ENCODE measurements at places on chromosomes 3 and 15.

- no peak for DNase-seq
These were observed 10.2 kb downstream of the MBNL1 start for GRCh38 chr3:152278756-152279427.

- DNase-seq = no peak
These were observed at the start of gene C3orf80 for GRCh38 chr3:160225176-160226025. TSS of gene C3orf80 (plus strand) at chr3:160225422. CDS start at chr3:160225636, 214 bp downstream.

GRCh38 chr3:17233398-17233800 is 348.6 kb downstream of the PLCL2 start:
- peak; percentile 64 for DNase-seq

- DNase-seq = no peak
These were observed 127.4 kb downstream of the WDR76 start for GRCh38 chr15:43954181-43954621.

- DNase-seq = peak; percentile 54
These were observed 26.9 kb upstream of the LINGO1 start for GRCh38 chr15:77659350-77660321.

DNA sequence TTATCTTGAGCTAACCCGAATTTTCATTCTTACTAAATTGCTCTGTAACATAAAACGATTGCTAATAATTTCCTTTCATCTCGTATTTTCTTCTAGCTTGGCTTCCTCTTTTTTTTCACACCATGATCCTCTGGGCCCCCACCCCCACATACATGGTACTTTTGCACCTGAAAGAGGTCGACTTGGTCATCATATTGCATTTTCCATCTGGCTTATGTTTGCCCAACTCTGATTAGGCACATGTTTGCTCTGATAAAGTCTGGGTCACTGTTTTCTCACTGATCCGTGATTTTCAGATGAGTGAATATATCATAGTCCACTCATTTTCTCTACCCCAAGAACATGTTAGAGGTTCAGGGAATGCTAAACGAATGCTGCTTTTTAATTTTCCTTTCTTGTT is 49.5 kb downstream of the ARRDC4 start:
- DNase-seq = no peak

DNA sequence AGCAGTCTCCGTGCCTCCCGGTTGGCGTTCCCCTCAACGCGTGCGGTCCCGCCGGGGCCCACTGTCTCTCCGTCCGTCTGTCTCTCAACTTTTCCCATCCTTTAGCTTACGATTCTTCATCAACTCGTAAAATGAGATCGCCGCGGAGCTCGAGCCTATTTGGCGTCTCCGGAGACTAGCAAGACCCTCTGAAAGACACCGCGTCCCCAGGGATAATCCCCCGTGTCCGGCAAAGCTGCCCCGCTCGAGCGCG is 3.4 kb downstream of the GATA2 start:
- no peak for DNase-seq

- DNase-seq = peak; percentile 99
These were observed 40.5 kb downstream of the SH3BP5 start for GRCh38 chr3:15291589-15292541.

All from Jurkat, Clone E6-1 (cell line).